ENCODE measurements at places on chromosomes 2 and 18. TPM values are rescaled to one million over a fixed set of nuclear protein-coding genes. Genes with fewer than 3 reads are reported as not detected.

The ICA1L gene
- total RNA-seq = 6.5 TPM

The DRC1 gene
- not detected for total RNA-seq

The KANSL1L gene
- 18.1 TPM for total RNA-seq

The GCG gene
- not detected for total RNA-seq

GRCh38 chr2:143885461-143885860 lies 634.5 kb downstream of the ZEB2 start:
- no peaks in the 10 kb centered on the region for H3K36me3 ChIP-seq
- H3K4me3 ChIP-seq = no peak overlapping the region
- H3K27ac ChIP-seq = no peak overlapping the region
- H3K27me3 ChIP-seq = no peaks in the 10 kb centered on the region
- DNase-seq = no peak

GRCh38 chr2:71570951-71571460 lies 117.6 kb downstream of the DYSF start:
- no peak overlapping the region for H3K27ac ChIP-seq
- DNase-seq = no peak
- no peaks in the 10 kb centered on the region for H3K4me1 ChIP-seq
- H3K4me3 ChIP-seq = no peak overlapping the region
- H3K27me3 ChIP-seq = no peaks in the 10 kb centered on the region
- peaks cover 64% of the 10 kb centered on the region for H3K36me3 ChIP-seq

DNA sequence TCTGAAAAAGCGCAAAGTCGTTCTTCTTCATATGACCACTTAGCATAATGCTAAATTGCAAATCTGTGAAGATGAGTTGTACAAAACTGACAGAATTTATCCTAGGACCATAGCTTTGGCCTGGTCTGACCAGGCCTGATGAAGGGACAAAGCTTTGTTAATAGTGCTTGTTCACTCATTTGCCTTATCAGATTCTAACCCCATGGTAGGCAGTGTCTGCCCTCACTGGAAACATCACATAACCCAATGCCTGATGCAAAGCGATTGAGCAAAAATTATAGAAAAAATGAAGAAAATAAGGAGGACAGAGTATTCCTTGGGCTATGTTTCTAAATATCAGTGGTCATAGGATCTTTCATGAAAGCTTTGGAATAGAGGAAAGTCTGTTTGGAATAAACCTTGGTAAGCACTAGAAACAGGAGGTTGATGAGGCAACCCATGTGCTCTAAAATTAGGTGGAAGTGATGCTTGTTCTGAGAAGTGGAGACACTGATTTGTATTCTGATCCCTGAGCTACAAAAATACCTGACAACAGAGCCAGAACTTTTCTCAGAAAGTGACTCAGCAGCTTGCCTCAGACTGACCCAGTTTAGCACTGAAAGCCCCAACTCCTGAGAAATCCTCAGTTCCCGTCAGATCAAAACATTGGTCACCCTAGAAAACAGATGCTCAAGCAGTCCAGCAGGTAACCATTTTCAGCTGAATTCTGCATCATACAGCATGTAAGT lies 131.4 kb upstream of the MAPRE2 start:
- H3K27ac ChIP-seq = no peak overlapping the region
- no peak overlapping the region for H3K4me3 ChIP-seq
- H3K4me1 ChIP-seq = peaks cover 7% of the 10 kb centered on the region
- DNase-seq = no peak
- H3K27me3 ChIP-seq = no peaks in the 10 kb centered on the region
